Osteoblast (primary cell): ENCODE measurements at places on chromosomes 3 and 15. TPM values are rescaled to one million over a fixed set of nuclear protein-coding genes. Genes with fewer than 3 reads are reported as not detected.
A peak's percentile ranks its signal among the peaks of the same experiment; 100 is the strongest.

DNA sequence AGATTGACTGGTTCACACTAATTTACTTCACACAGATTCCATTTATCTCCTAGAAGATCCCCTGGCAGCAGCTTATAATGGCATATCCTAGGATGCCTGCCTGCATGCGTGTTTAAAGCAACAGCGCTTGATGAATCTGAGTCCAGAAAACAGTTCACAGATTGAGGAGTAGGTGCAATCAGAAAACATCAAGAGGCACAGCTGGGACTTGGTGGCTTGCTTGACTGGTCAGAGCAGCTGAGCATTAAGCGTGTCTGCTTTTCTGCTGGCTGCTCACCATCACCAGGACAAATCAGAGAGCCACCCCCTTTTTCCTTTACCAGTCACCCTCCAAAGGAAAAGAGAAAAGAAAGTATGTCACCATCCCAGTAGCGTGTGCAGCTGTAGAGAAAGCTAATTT, 223.6 kb downstream of the WDR72 start:
- DNase-seq, result no peak

- peak; percentile 92 for DNase-seq
Measured at GRCh38 chr3:155079746-155080487, at the start of gene MME. TSS of gene MME (plus strand) at chr3:155080319. CDS start at chr3:155084168, 3,849 bp downstream.

DNA sequence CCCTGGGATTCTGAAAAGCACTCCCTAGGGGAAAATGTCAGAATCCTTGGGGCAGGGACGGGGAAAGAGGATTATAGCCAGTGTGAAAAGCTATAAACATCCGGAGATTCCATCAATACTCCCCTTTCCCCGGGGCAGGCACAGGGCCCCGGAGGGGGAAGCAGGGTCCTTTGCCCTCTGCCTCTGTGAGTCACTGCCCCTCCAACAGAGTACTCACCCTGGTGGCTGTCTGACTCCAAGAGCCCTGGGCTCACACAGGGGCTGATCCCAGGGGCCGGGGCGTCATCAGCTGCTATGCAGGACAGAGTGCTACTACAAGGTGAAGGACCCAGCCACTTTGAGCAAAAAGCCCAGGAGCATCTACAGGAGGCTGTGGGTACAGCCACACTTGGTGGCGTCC, 133.0 kb upstream of the PRR20G start:
- no peak for DNase-seq

DNA sequence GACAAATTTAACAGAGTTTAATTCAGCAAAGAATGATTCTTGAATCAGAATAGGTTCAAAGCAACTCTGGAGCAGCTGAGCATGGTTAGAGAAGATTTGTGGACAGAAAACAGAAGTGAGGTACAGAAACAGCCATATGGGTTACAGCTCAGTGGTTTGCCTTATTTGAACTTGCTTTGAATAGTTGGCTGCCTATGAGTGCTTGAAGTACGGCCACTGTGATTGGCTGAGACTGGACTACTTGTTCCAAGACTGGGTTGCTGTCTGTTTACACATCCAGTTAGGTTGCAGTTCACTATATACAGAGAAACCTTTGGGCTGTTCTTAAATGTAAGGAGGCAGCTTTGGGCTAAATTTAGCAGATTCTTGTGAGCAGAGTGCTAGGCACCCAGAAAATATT, 79.4 kb upstream of the CADPS start:
- no peak for DNase-seq

The PRTG gene
- total RNA-seq, result 4.7 and 5.6 TPM in 2 replicates

DNA sequence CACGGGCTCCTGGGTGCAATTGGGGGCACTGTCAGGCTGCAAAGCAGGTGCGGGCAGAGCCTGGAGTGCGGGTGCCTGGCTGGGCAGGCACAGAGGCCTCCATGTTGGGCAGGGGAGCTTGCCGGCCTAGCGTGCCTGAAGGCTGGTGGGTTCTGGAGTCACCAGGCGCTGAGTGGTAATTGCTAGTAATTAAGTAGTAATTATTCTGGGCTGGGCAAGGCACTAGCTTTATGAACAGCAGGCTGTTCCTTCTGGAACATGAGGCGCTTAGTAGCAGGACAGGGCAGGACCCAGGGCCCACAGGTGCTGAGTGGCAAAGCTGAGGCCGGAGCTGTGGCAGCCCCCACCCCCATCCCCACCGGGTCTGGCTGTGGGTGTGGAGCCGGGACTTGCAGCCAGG, 25.3 kb downstream of the PLXNA1 start:
- no peak for DNase-seq

GRCh38 chr3:126971891-126972351, 11.0 kb upstream of the PLXNA1 start:
- DNase-seq, result peak; percentile 96

DNA sequence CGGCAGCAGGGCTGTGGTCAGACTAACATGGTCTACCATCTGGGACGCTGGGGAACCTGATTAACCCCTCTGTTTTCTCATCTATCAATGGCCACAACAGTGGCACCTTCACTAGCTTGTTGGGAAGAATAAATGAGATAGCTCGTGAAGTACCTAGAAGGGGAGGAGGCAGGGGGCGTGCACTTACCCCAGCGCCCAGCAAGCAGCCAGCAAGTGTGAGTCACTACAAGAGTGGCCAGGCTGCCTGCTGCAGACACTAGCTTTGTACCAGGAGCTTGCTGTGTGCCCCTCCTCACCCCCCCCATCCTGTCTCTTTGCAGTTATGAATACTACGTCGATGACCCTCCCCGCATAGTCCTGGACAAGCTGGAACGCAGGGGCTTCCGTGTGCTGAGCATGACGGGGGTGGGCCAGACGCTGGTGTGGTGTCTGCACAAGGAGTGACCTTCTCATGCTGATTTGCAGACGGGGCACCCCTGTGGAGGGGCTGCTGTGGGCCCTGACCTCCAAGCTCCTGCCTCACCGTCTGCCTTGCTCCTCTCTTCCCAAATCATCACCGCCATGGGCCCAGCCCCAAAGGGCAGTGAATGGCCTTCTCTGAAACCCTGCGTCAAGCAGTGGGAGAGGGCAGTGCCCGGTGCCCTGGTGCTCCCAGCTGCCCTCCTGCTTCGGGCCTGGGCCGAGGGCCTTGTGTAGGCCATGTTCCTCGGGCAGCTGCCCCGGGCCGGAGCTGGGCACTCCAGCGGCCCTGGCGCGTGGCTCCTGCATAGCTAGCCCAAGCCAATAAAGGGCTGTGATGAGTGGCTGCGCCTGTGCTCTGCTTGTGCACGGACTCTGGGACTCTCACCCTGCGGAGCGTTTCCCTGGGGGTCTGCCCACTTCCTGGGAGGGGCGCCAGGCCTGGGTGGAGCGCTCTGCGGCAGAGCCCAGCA, 2.6 kb upstream of the C15orf62 start:
- DNase-seq, result peak; percentile 94

DNA sequence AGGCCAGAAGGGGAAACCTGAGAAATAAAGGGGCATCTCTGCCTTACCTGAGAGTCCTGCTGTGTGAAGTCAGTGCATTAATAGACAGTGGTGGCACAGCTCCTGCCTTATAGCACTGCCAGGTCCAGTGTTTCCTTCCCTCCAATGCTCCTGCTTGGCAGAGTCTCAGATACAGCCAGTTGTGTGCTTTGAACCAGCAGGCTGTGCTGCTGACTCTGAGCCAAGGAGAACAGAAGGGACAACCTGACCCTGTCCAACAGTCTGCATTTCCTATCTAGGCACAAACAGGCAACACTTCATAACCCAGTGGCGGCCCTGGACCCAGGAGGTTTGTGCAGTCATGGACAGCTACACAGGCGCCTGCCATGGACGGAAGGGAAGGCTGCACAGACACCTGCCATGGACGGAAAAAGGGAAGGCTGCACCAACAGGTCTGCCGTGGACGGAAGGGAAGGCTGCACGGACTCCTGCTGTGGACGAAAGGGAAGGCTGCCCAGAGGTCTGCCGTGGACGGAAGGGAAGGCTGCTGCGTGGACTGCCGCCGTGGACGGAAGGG, 33.9 kb upstream of the PLXNA1 start:
- DNase-seq, result no peak
